ENCODE measurements at places on chromosomes 12 and 14.

GRCh38 chr12:92294676-92295440 is 149.2 kb upstream of the BTG1 start:
- no peak for DNase-seq

- no peak for DNase-seq
Observed at GRCh38 chr14:49173765-49174373, 412.3 kb downstream of the RPS29 start.

DNA sequence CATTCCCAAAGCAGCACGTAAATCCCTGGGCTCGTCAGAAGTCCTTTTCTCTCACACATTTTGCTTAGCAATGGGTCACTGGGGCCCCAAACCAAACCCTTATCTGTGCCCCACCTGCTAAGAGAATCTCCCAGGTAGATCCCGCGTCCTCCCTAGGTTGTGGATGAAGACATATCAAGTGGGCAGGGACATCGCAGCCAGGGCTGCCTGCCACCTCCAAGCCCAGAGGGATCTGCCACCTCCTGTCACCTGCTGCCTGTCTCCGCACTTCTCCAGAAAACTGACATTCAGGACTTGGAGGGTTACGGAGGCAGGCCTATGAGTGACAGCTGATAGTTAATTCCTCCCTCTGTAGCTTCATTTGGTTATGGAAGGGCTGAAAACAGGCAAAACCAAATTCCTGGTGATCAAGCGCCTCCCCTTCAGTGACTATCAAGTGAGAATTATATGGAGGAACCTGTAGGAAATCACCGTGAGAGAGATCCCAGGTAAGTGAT is 19.5 kb downstream of the BCL11B start:
- no peak for DNase-seq

DNA sequence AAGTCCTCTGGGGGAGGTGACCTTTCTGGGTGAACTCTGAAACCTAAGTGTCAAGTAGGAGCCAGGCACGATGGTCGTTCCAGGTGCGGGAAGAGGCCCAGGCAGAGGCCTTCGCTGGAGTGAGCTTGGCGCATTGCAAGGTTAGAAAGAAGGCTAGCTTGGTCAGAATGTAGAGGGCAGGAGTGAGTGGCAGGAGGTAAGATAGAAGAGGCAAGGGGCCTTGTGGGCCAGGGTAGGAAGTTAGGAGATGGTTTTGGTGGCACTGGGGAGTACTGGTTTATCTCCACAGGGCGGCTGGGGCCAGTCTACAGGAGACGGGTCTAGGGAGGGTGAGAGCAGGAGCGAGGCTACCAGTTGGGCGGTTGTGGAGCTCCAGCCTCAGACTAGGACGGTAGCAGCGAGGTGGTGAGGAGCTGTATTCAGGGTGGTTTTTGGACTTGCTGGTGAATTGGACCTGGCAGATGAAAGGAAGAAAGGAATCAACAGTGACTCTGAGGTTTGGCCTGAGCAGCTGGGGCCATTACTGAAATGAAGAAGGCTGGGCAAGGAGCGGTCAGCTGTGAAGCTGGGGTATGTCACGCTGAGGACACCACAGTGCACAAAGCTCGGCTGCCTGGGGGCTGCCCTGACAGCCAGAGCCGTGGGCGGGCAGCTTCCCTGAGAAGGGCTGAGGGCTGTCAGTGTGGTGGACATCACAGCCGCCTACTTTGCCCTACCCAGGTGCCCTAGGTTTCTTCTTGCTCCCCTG is 9.0 kb downstream of the MLXIP start:
- no peak for DNase-seq

- DNase-seq, result no peak
Observed at GRCh38 chr12:124075841-124076240, 102.8 kb downstream of the ZNF664 start.
